ENCODE measurements at places on chromosomes 13 and 19.

DNA sequence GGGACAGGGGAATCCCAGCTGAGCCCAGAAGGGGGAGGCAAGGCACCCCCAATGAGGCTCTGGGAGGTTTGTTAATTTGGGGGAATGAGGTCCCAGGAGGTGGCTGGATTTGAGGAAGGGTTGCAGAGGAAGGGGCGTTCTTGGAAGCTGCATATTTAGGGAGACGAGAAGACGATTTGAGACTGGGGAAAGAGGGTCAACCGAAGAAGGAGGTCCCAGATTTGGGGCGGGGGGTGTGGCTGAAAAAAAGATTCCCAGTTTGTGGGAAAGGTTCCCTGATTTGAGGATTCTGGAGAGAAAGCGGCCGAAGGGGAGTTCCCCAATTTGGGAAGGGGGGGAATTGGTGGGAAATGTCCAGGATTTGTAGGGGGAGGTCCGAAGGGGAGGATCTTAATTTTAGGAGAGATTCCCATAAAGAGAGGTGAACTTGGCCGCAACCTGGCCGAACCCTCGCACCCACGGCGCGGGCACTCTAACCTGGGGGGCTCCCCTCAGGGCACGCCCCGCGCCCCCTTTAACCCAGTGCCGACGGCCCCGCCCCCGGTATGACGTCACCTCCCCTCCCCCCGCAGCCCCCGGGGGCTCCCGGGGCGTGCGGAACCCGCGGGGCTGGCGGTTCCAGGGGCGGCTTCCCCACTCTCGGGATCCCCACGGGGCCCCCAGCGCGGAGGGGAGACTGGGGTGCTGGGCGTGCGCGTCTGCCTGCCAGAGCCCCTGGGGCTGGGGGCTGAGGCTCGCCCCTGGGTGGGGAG is 1.2 kb downstream of the PTPRS start:
- DNase-seq: no peak

DNA sequence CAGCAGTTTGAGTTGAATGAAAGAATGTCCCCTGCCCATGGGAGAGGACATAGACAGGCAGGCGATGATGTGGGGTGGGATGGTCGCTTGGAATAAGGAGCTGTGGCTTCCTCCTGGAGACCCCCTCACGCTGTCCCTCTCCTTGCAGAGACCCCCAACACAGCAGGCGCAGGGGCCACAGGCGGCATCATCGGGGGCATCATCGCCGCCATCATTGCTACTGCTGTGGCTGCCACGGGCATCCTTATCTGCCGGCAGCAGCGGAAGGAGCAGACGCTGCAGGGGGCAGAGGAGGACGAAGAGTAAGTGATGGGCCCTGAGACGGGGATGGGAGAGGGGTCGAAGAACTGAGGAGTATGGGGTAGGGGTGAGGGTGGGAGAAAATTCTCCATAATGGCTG is 9.0 kb upstream of the TOMM40 start:
- no peak for DNase-seq

DNA sequence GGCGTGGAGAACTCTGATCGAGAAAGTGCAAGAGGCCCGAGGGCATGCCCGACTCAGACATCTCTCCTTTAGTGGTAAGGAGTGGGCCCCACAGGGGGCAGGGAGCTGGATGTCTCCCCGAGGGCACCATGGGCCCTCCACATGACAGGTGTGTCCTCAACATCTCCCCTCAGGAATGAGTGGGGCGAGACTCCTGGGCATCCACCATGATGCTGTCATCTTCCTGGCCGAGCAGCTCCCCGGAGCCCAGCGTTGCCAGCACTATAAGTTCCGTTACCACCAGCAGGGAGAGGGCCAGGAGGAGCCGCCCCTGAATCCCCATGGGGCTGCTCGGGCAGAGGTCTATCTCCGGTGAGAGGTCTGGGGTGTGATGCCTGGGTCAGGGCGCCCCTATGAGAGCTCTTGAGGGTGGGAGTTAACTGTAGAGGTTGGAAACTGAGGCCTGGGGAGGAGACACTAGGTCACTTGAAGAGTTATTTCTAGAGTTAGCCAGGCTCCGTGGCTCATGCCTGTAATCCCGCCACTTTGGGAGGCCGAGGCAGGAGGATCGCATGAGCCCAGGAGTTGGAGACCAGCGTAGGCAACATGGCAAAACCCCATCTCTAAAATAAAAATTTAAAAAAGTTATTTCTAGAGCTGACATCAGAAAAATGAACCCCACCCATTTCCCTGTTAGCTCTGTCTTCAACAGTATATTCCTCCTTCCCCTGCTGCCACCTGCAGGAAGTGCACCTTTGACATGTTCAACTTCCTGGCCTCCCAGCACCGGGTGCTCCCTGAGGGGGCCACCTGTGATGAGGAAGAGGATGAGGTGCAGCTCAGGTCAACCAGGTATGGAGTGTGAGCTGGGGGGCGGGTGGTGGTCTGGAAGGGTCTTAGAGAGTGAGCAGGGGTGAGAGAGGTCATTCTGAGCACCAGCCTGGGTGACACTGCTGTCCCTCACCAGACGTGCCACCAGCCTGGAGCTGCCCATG is 5.1 kb downstream of the IGFLR1 start:
- DNase-seq: no peak

DNA sequence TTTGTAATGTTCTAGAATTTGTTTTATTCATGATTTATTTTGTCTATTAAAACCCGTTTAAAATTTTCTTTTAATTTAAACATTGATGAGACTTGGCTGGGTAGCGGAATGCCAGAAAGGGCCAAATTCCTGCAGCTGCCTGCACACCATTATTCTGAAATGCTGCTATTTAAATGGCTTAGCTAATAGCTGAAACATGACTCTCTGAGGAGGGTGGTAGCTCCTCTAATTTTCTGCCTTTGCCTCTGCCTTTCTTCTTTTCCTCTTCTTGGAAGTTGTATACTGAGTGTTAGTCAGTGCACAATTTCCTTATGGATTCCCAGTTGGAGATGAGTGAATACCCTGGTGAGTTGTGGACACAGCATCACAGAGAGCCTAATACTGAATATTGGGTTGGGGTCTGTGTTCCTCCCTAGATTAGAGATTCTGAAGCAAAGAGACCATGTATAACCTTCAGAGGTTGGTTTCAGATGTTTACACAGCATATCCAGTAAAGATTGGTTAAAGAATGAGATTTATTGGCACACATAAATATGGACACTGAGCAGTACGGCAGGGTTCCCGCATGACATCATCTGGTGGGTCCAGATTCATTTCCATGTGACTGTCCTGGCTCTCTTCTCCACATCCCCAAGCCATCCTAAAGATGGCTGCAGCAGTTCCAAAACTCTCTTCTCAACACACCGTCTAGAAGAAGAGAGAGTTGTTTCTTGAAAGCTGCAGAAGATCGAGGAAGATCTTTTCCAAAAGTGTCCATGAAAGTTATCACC is 55.9 kb downstream of the MTUS2 start:
- DNase-seq: no peak

GRCh38 chr19:52140032-52140710 is 433 bp upstream of the ZNF616 start:
- peak; percentile 94 for DNase-seq

- DNase-seq: no peak
These were observed 5.5 kb downstream of the HRC start for GRCh38 chr19:49149652-49150105.

DNA sequence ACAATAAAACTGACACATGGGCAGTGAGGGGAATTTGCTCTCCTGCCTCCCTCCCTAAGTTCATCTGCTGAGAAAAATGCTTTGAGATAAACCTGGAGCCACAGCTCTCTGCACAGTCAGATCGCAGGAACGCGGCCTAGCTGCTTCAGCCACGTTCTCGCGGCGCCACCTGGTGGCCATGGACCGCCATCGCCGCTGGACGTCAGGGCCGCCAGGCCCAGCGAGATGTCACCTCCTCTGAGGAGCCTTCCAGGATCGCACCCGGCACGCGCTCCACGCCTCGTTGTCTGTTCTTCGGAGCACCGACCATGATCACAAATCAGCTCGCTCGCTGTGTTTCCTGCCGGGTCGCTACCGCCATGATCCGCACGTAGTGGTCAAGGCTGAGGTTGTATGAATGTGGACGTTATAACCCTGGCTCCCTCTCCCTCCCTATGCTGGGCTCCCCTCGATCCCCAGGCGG is 20.6 kb upstream of the USP29 start:
- DNase-seq: peak; percentile 6

DNA sequence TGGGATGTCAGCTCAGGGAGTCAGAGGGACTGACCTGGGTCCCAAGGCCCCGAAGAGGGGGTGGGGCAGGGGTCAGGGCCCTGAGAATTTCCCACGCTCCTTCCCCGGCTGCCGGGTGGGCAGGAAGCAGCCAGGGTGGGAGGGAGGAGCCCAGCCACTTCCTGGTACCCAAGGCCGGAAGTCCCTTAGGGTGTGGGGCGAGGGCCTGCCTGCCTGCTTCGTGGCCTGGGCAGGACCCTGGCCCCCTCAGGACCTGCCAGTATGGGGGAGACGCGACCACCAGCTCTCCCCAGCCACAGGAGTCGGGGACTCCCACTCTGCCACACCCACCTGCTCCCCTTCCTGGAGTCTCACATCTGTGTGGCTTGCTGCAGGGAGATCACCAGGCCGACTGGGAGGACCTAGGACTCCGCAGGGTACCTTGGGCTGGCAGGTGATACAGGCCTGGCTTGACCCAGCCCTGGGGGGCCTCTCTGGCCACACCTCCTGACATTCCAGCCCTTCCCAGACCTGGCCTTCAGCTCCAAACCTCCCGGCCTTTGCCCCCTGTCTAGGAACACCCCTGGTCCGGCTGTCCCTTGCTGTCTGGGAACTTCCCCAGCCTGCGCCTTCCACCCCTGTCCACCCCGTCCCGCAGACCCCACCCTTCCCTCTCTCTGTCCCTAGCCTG is 9.8 kb upstream of the CIRBP start:
- peak; percentile 56 for DNase-seq

DNA sequence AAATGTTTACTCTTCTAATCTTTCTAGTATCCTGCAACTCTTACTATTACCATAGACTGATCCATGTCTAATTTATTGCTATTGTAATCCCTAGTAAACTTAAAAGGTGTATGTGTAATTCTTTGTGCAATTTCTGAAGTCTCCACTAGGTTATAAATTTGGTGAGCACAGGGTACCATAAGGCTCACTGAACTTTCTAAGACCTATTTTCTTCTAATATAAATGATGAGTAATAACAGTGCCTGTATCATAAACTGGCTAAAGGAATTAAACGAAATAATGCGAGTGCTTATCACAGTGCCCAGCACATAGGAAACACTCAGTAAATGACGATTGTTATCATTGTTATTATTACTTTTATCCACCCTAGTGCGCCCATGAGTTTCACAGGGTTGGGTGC is 119.1 kb downstream of the KLF12 start:
- DNase-seq: no peak

- DNase-seq: no peak
These were observed 31.1 kb upstream of the CYP2S1 start for GRCh38 chr19:41161903-41162302.

- DNase-seq: no peak
These were observed 7.7 kb downstream of the N4BP2L2 start for GRCh38 chr13:32530841-32531253.

DNA sequence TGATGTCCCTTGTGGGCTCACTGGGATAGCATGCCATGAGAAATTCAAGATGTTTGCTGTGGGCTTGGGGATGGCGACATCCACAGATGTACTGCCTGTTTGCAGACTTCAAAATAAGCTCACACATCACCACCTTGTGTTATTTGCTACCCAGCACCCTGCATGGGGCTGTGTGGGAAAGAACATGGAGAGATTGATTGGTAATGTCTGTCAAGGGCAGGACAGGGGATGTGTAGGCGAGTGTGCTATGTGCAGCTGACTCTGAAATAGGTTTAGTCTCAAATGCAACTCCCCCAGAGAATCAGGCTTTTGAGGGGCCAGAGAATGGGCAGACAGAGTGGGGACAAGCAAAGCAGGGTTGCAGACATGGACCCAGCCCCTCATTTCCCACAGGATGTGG is 24.7 kb downstream of the PNPLA6 start:
- DNase-seq: no peak

DNA sequence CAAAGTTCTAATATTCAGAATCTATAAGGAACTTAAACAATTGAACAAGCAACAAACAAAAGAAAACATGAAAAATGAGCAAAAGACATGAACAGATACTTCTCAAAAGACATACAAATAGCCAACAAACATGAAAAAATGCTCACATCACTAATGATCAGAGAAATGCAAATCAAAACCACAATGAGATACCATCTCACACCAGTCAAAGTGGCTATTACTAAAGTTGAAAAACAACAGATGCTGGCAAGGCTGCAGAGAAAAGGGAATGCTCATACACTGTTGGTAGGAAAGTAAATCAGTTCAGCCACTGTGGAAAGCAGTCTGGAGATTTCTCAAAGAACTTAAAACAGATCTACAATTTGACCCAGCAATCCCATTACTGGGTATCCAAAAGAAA is 74.3 kb downstream of the CRYL1 start:
- DNase-seq: no peak

GRCh38 chr13:92137520-92137919 is 739.1 kb downstream of the GPC5 start:
- no peak for DNase-seq

GRCh38 chr19:8638078-8638619 is 7.7 kb downstream of the NFILZ start:
- DNase-seq: no peak

DNA sequence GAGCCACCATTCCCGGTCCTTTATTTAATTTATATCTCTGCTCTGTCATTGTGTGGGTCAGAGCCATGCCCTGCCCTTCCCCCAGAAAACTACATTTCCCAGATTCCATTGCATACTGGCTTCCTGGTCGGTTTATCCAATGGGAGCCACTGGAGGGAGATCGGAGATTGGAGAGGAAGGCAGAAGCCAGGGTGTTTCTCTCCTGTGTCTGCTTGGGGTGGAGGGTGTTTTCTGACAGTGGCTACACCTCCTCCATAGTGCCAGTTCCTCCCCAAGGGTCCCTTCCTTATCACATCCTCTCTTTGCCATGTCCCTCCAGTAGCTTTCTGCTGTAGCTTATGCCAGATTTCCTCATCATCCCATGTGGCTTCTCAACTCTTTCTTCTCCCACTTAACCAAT is 19.0 kb downstream of the OLFM2 start:
- DNase-seq: no peak

- no peak for DNase-seq
These were observed 30.1 kb downstream of the SCEL start for GRCh38 chr13:77565635-77566034.

- DNase-seq: no peak
These were observed 20.7 kb downstream of the CLDN10 start for GRCh38 chr13:95573221-95573620.

- no peak for DNase-seq
These were observed 1.5 kb downstream of the CEBPA start for GRCh38 chr19:33300894-33301143.
